ENCODE measurements at places on chromosomes 16 and 17.

GRCh38 chr17:38905375-38905774 lies 20.0 kb upstream of the LASP1NB start:
- DNase-seq, result no peak

DNA sequence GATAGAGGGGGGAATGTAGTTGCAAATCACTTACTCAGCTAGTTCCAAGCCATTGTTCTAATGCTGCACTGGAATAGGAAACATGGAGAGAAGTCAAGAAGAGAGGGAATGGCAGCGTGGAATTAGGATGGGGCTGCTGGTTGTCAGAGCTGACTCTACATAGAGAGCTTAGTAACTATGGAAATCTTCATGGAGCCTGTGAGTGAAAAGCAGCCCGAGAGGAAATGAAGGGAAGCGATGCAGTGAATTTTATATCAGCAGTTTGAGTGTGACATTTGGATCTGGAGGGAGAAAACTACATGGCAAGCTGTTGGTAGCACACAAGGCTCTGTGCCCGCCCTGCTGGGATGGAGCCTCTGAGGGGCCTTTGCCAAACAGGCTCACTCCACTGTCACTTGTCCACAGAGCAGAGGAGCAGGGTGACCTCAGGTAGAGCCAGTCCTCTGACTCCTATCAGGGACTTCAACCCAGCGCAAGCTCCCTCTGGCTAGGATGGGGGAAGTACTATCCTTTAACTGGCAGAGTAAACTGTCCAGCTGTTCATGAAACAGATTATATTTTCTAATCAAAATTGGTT lies 27.9 kb upstream of the PMFBP1 start:
- no peak for DNase-seq

GRCh38 chr16:77974883-77975282 lies 47.5 kb upstream of the CLEC3A start:
- no peak for DNase-seq

DNA sequence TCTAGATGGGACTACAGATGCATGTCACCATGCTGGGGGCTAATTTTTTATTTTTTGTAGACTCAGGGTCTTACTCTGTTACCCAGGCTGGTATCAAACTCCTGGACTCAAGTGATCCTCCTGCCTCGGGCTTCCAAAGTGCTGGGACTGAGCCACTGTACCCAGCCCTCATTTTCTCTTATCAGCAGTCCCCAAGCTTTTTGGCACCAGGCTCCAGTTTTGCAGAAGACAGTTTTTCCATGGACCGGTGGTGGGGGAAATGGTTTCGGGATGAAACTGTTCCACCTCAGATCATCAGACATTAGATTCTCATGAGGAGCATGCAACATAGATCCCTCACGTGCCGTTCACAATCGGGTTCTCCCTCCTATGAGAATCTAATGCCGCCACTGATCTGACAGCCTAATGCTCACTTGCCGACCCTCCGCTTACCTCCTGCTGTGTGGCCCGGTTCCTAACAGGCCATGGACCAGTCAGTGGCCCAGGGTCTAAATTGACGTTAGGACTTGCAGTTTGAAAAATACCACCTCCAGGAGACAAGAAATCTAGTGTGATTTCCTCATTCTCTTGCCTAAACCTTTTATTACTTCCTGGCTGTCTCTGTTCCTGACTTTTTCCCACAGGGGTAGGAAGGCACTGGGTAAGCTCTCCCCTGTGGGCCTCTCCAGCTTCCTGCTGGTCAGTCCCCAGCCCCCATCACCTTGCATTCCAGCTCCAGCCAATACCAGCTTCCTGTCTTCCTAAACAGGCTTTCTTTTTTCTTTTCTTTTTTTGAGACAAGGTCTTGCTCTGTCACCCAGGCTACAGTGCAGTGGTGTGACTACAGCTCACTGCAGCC lies 9.3 kb upstream of the CNP start:
- DNase-seq, result no peak

- DNase-seq, result no peak
These were observed 2.1 kb downstream of the PRKCA start for GRCh38 chr17:66304304-66305174.

DNA sequence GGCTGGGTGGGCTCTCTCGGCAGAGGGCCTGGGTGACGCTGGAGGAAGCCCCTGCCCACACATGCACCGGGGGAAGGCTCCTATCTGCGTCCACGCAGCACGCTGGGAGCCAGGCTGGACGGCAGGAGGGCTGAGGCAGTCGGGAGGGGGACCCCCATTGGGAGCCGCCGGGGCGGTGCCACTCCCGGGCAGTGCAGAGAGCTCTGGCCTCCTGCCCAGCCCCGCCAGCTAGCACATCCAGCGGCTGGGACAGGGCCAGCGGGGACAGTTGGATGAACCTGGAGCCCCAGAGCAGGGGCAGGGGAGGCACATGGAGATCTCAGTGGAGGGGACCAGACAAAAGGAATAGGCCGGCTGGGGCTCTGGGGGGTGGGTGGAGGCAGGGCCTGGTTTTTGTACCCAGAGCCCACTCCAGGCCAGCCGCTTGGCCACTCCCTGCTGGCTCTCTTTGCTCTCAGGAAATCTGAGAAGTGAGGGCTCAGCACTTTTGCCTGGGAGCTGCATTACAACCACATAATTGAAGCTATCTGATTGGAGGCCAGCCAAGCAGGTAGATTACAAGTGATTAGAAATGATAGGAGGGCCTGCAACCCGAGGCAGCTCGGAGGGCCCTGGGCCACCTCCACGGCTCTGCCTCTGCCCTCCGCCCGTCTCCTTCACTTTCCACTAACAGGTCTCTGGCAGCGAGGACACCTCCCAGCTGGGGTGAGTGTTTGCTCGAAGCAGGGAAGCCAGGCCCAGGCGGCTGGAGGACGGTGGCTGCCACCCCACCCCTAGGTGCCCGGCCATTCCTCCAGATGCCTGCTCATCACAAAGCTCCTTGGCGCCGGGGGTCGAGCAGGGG lies 40.1 kb downstream of the ENGASE start:
- DNase-seq, result no peak

DNA sequence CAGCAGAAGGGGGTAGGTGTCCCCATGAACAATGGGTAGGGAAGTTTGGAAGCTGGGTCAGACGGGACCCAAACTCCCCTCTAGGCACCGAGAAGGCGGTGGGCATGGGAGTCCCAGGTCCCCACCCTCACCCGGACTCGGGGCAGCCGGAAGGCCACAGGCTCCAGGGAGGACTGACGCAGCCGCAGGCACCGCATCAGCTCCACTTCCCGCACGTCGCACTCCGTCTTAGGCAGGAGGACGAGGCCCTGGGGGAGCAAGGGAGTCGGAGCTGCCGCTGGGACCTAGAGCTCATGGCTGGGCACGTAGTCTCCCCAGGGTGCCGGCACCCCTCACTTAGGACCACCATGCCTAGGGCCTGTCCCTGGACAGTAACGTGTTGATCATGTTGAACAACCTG lies 7.1 kb upstream of the PAM16 start:
- DNase-seq, result no peak

GRCh38 chr16:24851700-24852099 lies 5.9 kb downstream of the SLC5A11 start:
- no peak for DNase-seq

GRCh38 chr16:73286346-73287267 lies 238.7 kb upstream of the ZFHX3 start:
- DNase-seq, result no peak

- no peak for DNase-seq
These were observed 191.9 kb downstream of the MRTFB start for GRCh38 chr16:14263011-14263410.

DNA sequence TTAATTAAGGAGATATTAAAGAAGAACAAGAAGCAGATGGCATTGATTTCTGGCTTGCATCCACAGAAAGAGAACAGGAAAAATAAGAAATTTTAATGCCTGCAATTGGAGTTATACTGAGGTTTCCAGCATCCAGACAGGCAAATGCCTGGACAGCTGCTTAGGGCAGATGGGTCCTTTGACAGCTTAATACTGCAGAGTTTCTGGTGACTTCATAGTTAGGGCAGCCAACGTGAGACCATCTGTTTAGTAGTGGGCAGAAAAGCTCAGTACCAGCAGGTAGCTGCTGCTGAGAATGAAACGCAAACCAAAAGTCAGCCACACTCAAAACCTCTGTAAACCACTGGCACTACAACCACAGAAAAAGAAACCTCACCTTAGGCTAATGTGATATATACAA lies 109.8 kb downstream of the CDK5R1 start:
- DNase-seq, result no peak

GRCh38 chr16:49305406-49305805 lies 23.8 kb upstream of the CBLN1 start:
- DNase-seq, result no peak

- no peak for DNase-seq
These were observed 901 bp upstream of the HEATR6 start for GRCh38 chr17:60079401-60080243.
